ENCODE measurements at places on chromosomes 3 and 15.
A peak's percentile ranks its signal among the peaks of the same experiment; 100 is the strongest.

DNA sequence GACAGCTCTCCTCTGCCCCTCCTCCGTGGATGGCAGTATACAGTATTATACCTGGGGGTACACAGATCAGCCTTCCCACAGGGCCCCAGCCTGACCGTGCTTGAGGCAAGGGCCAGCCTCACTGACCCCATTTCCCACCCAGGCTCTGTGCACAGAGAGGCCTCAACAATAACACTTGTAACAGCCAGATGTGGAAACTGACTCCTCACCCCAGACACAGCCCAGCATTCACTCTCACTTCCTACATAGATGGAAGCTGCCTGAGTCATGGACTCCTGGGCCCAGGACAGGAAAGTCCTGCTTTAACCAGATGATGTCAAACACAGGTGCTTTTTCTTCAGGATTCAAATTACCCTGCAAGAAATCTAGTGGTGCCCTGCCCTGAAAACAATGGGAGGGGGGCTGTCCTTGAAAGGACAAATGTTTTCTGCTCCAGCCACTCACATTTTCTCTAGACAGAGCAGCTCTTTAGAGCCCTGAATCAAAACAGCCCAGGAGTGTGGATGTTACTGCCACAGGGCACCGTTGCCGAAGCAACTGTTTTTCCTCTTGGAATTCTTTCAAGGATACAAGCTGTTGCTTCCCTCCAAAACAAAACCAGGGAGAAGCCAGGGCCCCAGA lies 16.4 kb downstream of the CCDC12 start:
- H3K4me1 ChIP-seq, result peaks cover 78% of the 10 kb centered on the region
- DNase-seq, result no peak
- no peaks in the 10 kb centered on the region for H3K27me3 ChIP-seq
- H3K4me3 ChIP-seq, result no peak overlapping the region

DNA sequence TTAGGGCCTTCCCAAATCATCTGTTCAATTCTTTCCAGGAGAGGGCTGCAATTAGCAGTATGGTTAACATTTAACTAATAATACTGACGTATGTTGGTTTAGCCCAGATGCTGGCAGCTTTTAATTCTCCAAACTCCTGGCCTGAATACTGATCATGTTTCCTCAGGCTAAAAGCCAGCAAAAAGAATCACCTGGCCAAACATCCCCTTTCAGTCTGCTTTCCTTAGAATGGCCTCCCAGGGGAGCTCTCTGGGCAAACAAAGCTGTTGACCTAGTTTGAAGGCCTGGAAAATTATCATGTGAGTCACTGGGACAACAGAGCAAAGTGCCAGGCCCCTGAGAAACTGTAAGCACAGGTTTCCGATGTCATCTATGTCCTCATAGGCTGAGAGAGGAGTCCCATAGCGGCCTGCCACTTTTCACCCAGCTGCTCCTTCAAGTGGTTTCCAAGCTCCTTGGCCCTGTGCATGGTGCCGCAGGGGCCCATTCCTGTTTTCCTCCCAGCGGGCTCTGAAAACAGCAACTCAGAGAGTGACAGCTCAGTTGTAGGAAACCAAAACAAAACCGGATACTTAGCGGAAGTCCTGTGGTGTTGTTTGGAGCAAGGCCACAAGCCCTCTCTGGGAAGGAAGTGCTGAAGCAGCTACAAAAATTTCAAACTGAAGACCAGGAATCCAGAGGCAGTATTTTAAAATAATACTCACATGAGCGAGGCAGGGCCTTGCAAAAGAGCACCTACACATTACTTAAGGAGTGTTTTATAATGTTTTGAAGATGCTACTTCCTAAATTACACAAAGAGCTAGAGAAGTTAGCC lies 36.5 kb upstream of the RAB11A start:
- no peaks in the 10 kb centered on the region for H3K27me3 ChIP-seq
- peak; percentile 93 for DNase-seq
- H3K4me1 ChIP-seq, result peaks cover 34% of the 10 kb centered on the region
- no peaks in the 10 kb centered on the region for H3K36me3 ChIP-seq
- H3K4me3 ChIP-seq, result no peak overlapping the region

GRCh38 chr15:63260791-63261190 lies 16.6 kb upstream of the APH1B start:
- H3K4me1 ChIP-seq, result peaks cover 47% of the 10 kb centered on the region
- H3K27me3 ChIP-seq, result no peaks in the 10 kb centered on the region
- no peaks in the 10 kb centered on the region for H3K36me3 ChIP-seq
- no peak overlapping the region for H3K4me3 ChIP-seq
- no peak overlapping the region for H3K27ac ChIP-seq

DNA sequence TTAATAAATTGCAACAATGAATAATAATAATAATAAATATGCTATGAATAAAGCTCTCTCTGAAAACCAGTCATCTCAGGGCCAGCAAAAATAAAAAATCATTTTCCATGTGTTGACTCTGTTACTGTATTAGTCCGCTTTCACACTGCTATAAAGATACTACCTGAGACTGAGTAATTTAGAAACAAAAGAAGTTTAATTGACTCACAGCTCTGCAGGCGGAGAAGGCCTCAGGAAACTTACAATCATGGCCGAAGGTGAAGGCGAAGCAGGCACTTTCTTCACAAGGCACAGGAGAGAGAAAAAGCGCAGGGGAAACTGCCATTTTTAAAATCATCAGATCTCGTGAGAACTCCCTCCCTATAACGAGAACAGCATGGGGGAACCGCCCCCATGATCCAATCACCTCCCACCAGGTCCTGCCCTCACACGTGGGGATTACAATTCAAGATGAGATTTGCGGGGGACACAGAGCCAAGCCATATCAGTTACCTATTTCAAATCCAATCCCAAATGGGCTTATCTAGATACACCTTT lies 224.1 kb downstream of the IGSF11 start:
- no peak overlapping the region for H3K4me3 ChIP-seq
- no peaks in the 10 kb centered on the region for H3K36me3 ChIP-seq
- DNase-seq, result no peak
- H3K27ac ChIP-seq, result no peak overlapping the region
- H3K4me1 ChIP-seq, result no peaks in the 10 kb centered on the region

GRCh38 chr3:73404435-73404834 lies 220.3 kb downstream of the PDZRN3 start:
- H3K4me1 ChIP-seq, result no peaks in the 10 kb centered on the region
- H3K27me3 ChIP-seq, result no peaks in the 10 kb centered on the region
- no peaks in the 10 kb centered on the region for H3K36me3 ChIP-seq
- DNase-seq, result no peak
- no peak overlapping the region for H3K27ac ChIP-seq
- no peak overlapping the region for H3K4me3 ChIP-seq

GRCh38 chr3:141292356-141293058 lies 60.9 kb downstream of the PXYLP1 start:
- no peak overlapping the region for H3K4me3 ChIP-seq
- DNase-seq, result no peak
- no peak overlapping the region for H3K27ac ChIP-seq

DNA sequence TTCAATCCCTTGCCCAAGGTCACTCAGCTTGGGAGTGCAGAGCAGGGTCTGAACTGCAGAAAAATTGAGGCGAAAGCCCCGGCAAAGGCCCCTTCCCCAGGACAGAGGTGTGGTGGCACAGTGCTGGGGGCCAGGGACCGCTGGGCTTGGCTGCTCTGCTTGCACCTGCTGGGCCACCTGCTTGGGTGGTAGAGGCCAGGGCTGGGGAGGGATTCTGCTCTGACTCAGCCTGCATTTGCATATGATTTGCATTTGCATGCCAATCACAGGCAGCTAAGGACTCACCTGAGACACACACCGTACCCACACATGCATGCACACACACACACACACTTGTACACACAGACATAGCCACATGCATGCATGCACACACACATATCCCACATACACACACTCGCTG lies 9.9 kb downstream of the GRM2 start:
- no peak overlapping the region for H3K4me3 ChIP-seq
- H3K4me1 ChIP-seq, result no peaks in the 10 kb centered on the region
- no peak for DNase-seq
- no peaks in the 10 kb centered on the region for H3K36me3 ChIP-seq
- no peak overlapping the region for H3K27ac ChIP-seq

- H3K27ac ChIP-seq, result no peak overlapping the region
- no peaks in the 10 kb centered on the region for H3K27me3 ChIP-seq
- H3K4me3 ChIP-seq, result no peak overlapping the region
Measured at GRCh38 chr3:125261031-125261430, 48.5 kb upstream of the SLC12A8 start.

DNA sequence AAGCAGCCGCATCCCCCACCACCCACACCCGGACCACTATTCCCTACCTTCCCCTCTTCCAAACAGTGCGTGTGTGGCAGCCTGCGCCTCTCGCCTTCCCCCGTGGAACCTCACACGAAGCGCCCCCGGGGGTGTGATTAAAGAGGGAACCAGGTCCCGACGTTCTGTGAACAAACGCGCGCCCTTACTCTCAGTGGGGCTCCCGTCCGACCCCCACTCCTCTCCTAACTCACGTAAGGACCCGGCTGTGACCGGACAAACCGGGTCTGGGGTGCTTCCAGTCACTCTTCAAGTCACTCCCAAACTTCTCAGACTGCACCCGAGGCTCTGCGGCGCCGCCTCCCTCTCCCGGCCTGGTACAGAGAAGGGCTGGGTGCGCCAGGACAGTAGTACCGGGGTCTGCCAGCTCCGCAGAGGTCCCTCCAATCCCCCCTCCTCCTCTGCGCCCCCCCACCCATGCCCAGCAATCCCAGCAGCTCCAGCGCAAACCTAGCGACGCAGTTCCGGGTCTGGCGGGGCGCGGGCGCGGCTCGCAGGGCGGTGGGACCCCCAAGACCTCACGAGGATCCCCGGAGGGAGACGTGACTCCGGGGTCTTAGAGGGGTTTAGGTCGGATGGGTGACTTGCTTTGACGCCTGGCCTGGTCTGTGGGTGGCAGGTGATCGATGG lies 574 bp downstream of the DUOXA1 start:
- H3K27me3 ChIP-seq, result no peaks in the 10 kb centered on the region
- H3K4me3 ChIP-seq, result no peak overlapping the region
- H3K27ac ChIP-seq, result no peak overlapping the region
- no peak for DNase-seq

DNA sequence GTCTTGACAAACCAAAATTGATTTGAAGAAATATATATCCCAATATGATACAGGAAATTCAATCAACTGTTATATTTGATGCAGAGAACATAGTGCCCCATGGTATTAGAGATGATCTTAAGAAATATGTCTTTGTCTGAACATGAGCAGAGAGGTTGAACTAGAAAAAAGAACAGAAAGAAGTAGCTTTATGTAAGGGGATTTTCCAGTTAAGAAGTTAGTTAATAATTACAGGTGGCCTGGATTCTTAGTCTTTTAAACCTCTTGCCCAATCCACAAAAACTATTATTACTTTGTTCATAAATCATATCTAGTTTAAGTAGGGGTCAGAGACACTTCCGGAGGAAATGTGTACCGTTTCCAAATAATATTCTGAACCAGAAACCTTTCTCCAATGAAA lies 1186.7 kb upstream of the EPHA6 start:
- H3K27me3 ChIP-seq, result no peaks in the 10 kb centered on the region
- H3K4me1 ChIP-seq, result no peaks in the 10 kb centered on the region
- no peak overlapping the region for H3K4me3 ChIP-seq
- no peak overlapping the region for H3K27ac ChIP-seq
- H3K36me3 ChIP-seq, result no peaks in the 10 kb centered on the region

DNA sequence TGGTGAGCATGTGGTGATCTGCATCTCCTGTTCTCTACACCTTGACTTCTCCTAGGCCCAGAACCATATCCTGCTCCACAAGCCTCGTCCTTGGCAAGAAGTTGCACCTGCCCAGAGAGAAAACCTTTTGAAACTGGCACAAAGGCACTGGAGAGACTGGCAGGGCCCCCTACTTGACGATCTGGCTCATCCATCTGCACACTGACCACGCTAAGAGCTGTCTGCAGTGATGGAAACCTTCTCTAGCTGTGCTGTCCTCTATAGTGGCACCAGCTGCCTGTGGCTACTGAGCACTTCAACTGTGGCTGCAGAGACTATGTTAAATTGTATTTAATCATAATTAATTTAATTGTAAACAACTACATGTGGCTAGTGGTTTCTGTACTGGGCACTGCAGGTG lies 26.2 kb upstream of the SRP14 start:
- H3K36me3 ChIP-seq, result no peaks in the 10 kb centered on the region
- no peaks in the 10 kb centered on the region for H3K27me3 ChIP-seq
- H3K4me3 ChIP-seq, result no peak overlapping the region
- DNase-seq, result no peak
- no peak overlapping the region for H3K27ac ChIP-seq
- no peaks in the 10 kb centered on the region for H3K4me1 ChIP-seq

- H3K36me3 ChIP-seq, result no peaks in the 10 kb centered on the region
- H3K4me1 ChIP-seq, result peaks cover 16% of the 10 kb centered on the region
- no peak for DNase-seq
- no peak overlapping the region for H3K27ac ChIP-seq
- no peak overlapping the region for H3K4me3 ChIP-seq
Measured at GRCh38 chr3:128359060-128359664, 107.5 kb downstream of the DNAJB8 start.

DNA sequence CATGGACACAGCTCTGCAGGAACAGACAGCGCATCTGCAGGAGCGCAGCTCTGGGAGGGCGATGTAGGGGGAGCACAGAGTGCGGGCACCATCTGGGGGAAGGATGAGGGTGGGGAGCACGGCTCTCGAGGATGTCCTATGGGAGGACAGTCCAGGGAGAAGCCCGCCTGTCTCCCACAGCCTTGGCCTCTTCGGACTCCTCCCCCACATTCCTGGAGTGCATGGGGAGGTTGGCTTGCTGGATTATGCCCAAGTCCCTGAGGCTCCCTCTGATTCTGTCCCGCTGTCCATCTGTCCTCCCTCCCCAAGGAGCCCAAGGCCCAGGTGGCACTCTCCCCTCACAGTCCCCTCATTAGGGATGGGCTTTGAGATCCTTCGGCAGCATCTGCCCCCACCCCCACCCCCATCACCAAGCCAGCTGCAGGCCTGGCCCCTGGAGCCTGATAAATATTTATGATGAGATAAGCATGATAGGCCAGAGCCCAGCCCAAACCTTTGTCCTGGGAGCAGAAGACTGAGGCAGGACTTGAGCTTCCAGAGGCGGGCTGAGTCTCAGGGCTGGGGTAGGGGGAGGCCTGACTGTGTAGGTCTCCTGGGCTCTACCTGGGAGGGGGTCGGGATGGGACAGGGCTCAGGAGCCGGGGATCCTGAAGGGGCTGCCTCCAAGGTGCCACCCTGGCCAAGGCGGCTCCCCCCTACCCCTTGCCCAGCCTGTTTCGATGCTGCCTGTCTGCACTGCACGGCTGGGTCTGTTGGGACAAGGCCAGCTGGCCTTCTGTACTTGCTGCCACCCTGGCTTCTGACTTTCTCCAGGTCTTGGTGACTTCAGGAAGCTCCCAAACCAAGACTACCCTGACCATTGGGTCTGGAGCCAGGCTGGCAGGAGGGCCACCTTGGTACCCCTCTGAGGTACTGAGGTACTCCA lies 28.6 kb upstream of the SEMA3F start:
- peak; percentile 72 for DNase-seq
- peaks cover 49% of the 10 kb centered on the region for H3K4me1 ChIP-seq
- H3K27ac ChIP-seq, result peak overlapping the region; percentile 88
- no peaks in the 10 kb centered on the region for H3K27me3 ChIP-seq
- no peaks in the 10 kb centered on the region for H3K36me3 ChIP-seq

GRCh38 chr15:67831363-67831762 lies 6.1 kb downstream of the SKOR1 start:
- no peak for DNase-seq
- H3K4me1 ChIP-seq, result no peaks in the 10 kb centered on the region
- no peak overlapping the region for H3K27ac ChIP-seq
- H3K27me3 ChIP-seq, result no peaks in the 10 kb centered on the region
- no peak overlapping the region for H3K4me3 ChIP-seq
- no peaks in the 10 kb centered on the region for H3K36me3 ChIP-seq

GRCh38 chr15:39621210-39621609 lies 40.3 kb downstream of the THBS1 start:
- H3K27ac ChIP-seq, result no peak overlapping the region
- H3K4me3 ChIP-seq, result no peak overlapping the region
- H3K27me3 ChIP-seq, result no peaks in the 10 kb centered on the region
- no peaks in the 10 kb centered on the region for H3K4me1 ChIP-seq
- no peak for DNase-seq
